Renal cortex interstitium (tissue), 15 donors: ENCODE measurements at places on chromosomes 7 and 10. TPM values are rescaled to one million over a fixed set of nuclear protein-coding genes. Genes with fewer than 3 reads are reported as not detected.

- DNase-seq = no peak
These were observed 9.3 kb upstream of the TET1 start for GRCh38 chr10:68550747-68551411.

Gene BLNK
- polyA plus RNA-seq = 42.0 TPM

DNA sequence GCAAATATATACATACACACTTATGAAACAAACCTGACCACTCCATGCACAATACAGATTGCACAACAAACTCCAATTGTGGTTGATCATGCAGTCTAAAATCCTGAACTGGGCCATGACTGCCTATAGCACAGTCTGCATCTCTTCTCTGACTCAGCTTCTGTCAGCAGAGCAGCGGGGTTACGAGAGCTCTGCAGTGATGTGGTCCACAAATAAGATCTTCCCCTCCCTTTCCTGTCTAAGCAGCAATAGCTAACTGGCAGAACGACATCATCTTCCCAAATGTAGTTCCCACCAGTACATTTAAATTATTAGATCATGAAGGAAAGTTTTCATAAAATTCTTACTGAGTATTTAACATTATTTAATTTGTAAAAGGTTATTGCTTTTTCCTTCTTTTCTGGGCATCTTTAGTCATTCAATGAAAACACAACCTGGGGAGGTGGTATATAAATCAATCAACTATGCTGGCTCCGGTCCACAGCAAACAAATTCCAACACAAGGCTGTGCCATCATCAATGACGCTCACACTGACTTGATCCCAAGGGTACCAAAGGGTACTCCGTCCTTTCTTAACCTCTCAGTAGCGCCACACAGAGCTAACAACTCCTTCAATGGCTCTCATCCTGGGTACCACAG is 17.1 kb downstream of the ARHGAP21 start:
- no peak for DNase-seq

GRCh38 chr10:55024713-55025112 is 223.7 kb upstream of the PCDH15 start:
- DNase-seq = no peak

- no peak for DNase-seq
These were observed 39.6 kb upstream of the IKZF1 start for GRCh38 chr7:50264908-50265307.

Gene GIMAP4
- polyA plus RNA-seq = 23.4 TPM

- no peak for DNase-seq
These were observed 2.6 kb downstream of the PNLIPRP3 start for GRCh38 chr10:116430288-116430687.

- DNase-seq = no peak
These were observed 2.8 kb upstream of the PUS7 start for GRCh38 chr7:105524840-105525239.

Gene TEX47
- not detected for polyA plus RNA-seq

Gene COL17A1
- polyA plus RNA-seq = 0.49 TPM

Gene IKZF1
- polyA plus RNA-seq = 1.8 TPM

- DNase-seq = no peak
These were observed 57.2 kb downstream of the RASGEF1A start for GRCh38 chr10:43209651-43210141.

- no peak for DNase-seq
These were observed 45.5 kb downstream of the ABCC2 start for GRCh38 chr10:99827936-99828335.

GRCh38 chr10:125756853-125757487 is 18.7 kb downstream of the MMP21 start:
- DNase-seq = no peak

Gene YAE1
- 43.4 TPM for polyA plus RNA-seq

Gene CTAGE8
- polyA plus RNA-seq = 5.7 TPM

DNA sequence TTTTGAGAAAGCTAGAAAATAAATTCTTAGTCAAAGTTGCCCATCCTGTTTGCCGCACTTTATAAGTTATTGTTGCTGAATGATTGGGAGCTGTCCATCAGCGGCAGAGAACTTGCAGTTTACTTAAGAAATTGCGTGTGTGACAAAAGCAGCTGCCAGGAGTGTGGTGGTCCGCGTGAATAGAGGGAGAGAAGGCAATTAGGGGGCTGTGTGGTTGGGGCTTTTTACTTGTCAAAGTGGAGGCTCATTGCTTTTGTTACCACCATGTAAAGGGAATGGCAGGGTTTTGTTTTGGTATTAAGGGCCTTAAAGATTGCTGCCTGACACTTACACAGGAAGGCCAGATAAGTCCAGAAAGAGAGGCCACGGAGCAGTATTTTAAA is 177.8 kb downstream of the TCF7L2 start:
- DNase-seq = no peak

DNA sequence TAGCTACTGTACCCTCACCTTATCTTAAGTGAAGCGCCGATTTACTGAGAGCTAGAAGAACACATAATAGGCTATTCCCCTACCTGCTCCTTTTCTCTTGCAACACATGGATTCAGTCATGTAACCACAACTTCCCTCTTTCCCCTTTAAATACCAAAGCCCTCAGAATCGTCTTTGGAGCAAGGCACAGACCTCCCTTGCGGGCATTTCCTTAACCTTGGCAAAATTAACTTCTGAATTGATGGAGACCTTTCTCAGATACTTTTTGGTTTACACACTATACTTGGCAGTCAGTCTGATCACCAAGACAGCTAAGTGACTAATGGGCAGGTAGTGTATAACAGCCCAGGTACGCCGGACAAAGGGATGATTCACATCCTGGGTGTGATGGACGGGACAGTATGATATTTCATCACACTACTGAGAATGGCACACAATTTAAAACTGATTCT is 72.7 kb upstream of the SEC61G start:
- DNase-seq = no peak

Gene CBX3
- polyA plus RNA-seq = 320 TPM

DNA sequence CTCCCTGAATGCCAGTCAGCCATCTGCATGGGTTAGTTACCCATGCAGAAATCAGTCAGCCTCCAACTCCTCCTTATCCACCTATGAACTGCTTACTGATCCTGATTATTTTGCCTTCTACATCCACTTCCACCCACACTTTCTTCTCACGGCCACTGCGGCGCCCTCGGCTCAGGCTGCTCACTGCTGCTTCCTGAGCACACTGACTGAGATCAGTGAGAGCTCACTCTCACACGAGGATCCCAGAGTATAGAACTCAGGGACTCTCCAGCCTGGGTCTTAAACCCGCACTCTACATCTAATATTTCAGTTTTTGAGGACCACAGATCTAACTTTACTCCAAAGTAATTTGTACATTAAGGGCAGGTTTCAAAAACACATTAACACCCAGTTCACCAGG is 64.4 kb downstream of the GRB10 start:
- no peak for DNase-seq

Gene CYP2C18
- polyA plus RNA-seq = 0.26 TPM

Gene VWA2
- 2.3 TPM for polyA plus RNA-seq

DNA sequence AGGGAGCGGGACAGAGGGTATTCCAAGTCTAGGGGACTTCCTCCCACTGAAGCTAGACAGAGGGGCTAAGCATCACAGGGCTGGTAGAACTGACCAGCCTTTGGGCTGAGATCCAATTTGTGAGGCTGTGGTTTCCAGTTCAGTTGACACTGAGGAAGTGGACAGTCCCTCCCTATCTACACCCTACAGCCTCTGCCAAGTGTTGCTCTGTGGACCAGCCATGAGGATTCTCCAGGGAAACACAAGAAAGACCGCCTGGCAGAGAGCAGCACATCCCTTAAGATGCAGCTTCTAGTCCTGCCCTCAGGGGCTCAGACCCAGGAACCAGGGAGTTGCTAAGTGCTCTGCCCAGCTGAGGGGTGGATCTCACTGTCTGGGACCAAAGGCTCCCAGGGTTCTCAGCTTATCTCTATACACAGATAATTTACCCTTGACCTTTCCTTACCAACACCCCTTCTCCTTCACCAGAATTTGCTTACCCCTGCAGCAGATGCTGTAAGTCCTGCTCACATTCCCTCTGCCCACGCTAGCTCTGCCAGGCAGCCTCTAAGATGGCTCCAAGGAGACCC is 252.0 kb downstream of the SKIDA1 start:
- DNase-seq = no peak

Gene IFIT2
- polyA plus RNA-seq = 9.2 TPM

Gene STEAP1
- polyA plus RNA-seq = 10.4 TPM

Gene FKBP6
- 0.70 TPM for polyA plus RNA-seq

Gene MACROH2A2
- 95.7 TPM for polyA plus RNA-seq

DNA sequence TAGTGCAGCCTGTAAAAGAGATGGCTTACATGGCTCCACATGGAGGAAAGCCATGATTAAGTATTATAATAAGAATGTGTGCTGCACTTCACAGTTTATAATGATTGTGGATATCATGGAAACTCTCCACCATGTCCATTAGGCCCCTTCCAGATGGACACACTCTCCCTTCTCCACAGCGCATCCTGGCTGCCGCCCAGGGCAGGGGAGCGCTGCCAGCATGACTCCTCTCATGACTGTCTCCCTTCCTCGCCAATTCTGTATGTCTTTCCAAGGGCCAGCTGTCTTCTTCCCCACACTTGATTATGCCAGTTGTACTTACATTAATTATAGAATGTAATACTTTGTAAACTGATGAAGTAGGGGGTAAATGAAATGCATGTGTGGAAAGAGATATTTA is 259.3 kb upstream of the TMEM72 start:
- DNase-seq = no peak

GRCh38 chr10:95266674-95267095 is 24.1 kb downstream of the PDLIM1 start:
- no peak for DNase-seq

DNA sequence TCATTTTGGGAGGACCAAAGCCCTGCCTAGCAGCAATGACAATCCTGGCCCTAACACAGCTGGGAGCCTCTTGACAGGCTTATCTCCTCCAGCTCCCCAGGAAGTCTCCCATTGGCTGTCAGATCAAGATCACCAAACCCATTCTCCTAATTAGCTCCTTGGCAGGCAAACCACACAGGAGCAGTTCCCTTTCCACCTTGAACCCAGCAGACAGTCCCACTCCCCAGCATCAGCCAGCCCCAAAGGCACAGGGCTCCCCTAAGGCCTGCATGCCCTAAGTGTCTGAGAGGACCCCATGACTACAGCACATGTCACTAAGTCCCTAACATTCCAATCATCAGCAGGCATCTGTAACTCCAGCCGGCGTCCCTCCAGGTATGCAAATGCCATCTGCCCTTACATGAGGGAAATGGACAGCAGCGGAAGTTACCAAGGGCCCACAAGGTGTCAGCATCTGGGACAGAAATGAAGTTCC is 348.5 kb downstream of the KCNMA1 start:
- no peak for DNase-seq

DNA sequence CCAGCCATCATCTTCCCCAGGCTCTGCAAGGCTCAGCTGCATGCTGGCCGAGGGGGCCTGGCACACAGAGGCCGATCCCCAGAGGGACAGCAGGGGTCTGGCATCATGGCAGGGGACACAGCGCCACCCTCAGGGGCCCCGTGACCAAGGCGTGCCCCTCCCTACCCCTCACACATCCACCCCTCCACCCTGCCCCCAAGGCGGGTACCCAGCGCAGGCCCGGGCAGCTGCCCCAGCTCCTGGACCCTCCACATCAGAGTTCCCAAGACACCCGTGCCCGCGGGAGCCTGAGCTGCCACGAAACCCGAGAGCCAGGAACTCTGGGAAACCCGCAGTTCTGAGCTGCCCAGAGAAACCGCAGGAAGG is 46.5 kb upstream of the TNRC18 start:
- no peak for DNase-seq

- no peak for DNase-seq
These were observed 47.6 kb downstream of the STK17A start for GRCh38 chr7:43630482-43630881.
